ENCODE measurements at places on chromosomes 7 and 10. TPM values are rescaled to one million over a fixed set of nuclear protein-coding genes. Genes with fewer than 3 reads are reported as not detected.

DNA sequence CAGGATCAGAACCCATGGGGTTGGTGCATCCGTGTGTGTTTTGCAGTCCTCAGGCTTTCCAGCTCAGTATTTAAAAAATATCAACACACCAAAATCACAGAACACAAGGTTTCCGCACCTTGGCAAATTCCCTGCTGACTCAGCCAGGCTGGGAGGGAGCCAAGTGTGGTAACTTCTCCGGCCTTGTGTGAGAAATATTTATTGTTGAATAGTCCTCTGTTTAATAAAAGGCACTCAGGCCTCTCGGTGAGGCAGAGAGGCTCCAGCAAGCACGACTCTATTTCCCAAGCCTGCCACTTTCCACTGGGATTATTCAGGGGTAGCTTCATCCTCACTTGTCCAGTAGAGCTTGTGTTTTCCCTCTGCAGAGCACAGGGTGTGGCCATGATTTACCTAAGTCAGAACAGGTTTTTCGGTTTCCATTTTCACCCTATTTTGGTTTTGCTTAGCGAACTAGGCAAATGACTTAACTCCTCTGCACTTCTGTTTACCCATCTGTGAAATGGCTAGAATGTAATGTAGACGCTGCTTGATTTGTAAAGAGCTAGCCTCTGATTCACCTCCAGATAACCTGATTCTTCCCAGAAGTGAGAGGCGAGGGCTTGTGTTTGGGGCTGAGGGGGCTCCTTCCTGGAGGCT lies 13.0 kb upstream of the CHST15 start:
- no peak for DNase-seq

GRCh38 chr10:73915206-73915851 lies 4.4 kb downstream of the PLAU start:
- no peak for DNase-seq

GRCh38 chr7:132904209-132904608 lies 177.7 kb downstream of the CHCHD3 start:
- no peak for DNase-seq

The ACSM6 gene
- polyA plus RNA-seq, result not detected

The AOC1 gene
- 0.74 TPM for polyA plus RNA-seq

The BTBD16 gene
- polyA plus RNA-seq, result not detected

DNA sequence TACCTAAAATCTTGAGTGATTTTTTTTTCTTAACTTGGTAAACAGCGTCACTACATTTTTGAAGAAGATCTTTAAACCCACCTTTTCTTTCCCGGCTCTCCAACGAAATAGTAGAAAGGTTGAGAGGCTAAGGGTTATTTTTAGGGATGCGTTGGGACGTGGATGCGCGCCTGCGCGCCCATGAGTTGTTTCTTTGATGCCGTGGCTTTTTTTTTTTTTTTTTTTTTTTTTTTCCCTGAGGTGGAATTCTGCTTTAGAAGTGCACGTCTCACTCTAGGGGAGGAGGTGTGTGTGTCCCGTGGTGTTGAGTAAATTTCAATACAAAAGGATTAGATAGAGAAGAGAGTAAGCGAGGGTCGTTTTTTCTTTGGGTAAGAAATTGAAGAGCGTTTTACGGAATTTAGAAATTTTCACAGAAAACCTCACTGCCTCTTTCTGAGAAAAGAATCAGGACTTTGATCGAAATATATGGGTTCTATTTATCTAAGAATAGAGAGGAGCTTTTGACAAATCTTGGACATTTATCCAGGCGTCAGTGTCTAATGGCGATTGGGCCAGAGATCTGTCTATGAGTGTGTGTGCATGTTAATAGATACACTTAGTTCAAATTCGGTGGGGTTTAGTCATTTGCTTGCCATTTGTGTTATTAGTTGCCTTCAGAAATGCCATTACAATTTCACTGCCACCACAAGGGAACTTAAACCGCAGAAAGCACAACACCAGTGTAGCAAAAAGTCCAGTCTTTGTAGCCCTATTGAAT lies 1.2 kb upstream of the SP8 start:
- DNase-seq, result no peak

DNA sequence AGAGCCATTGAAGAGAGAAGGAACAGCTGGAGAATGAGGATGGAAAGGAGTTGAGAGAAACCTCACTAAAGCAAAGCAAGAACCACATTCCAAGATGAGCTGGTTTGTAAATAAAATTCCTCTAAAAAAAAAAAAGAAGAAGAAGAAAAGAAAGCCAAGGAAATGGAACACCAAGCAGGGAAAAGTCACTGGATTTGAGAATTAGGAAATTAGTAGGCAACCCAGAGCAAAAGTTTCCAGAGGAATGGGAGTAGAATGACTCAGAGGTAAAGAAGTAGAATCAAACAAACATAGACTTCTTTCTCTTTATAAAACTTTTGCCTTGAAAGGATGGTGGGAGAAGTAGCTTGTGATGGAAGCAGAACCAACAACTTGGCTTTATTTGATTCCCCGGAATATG lies 3.9 kb downstream of the CH25H start:
- DNase-seq, result no peak

The ARMS2 gene
- polyA plus RNA-seq, result not detected

GRCh38 chr10:60463746-60464145 lies 74.1 kb upstream of the ANK3 start:
- DNase-seq, result no peak

GRCh38 chr10:130040817-130041330 lies 69.8 kb downstream of the C10orf143 start:
- no peak for DNase-seq

The FAM25C gene
- polyA plus RNA-seq, result not detected

The TIMM23B gene
- 15.6 TPM for polyA plus RNA-seq

DNA sequence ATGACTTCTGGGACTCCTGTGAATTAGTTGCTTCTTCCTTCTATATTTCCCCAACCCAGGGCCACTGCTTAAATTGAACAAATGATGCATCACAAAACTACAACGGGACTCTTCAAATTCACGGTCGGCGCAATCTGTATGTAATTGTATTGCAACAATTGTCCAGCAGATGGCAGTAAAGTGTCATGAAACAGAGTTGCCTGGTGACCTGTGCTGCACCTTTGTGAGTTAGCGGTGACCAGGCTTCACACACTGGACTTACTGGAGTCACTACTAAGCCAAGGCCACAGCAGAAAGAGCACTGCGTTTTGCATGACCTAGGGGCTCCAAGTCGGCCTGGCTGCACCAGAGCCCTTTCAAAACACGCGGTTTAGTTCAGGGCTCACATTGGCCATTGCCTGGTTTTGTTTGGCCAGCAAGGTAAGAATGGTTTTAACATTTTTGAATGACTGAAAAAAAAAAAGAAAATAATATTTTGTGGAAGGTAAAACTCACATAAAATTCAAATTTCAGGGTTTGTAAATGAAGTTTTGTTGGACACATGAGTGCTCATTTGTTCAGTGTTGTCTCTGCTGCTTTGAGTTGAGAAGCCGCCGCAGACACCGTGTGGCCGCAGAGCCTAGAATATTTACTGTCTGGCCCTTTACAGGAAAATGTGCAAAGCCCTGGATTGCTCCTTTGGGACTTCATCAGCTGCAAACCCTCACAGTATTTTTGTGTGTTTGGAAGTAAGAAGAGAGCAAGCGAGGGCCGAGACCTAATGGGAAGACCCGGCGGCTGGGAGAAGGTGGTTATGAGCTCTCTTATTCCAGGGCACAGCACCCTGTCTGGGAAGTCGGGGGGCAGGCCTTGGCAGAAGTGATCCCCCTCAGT lies 23.2 kb upstream of the ZNF32 start:
- DNase-seq, result peak; percentile 81

DNA sequence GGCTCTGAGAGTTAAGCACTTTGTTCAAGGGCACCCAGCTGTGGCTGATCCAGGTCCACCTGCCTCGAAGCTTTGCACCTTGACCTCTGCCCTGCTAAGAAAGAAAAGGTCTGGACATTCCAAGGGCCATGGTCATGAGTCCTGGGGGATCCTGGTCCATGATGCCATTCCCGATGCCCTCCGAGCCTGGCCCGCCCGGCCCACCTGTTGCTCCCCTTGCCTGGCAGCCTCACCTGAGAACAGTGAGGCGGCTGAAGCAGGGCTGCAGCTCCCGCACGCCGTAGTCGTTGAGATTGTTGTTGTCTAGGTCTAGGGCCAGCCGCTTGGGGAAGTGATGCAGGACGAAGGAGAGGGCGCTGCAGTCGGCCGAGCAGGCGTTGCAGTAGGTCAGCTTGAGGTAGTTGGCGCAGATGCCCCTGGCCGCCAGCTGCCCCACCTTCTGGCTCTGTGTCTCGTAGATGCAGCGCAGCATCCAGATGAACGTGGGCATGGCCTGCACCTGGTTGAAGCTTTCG lies 27.5 kb downstream of the NOD1 start:
- DNase-seq, result no peak

The ZNF775 gene
- 3.4 TPM for polyA plus RNA-seq

The CYP3A7 gene
- polyA plus RNA-seq, result 0.40 TPM

DNA sequence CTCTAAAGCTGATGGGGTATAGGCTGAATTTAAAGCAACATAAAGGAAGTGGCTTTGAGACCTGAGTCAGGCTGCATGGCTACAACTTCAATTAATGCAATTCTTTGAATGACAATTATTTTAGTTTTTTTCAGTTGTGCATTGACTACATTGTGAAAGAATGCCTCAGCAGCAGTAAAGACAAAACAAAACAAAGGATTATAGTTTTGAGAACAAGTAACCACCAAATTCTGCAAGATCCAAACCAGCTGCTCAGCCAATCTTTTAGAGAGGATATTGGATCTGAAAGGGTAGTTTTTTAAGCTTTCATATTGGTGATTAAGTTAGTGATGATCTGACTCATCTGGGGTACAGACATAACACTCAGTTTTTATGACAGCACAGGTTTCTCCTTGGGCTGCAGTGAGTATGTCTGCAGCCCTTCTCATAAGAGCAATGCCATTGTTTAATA lies 40.6 kb upstream of the ABCA13 start:
- no peak for DNase-seq

- peak; percentile 8 for DNase-seq
Observed at GRCh38 chr10:50275650-50276235, 24.4 kb upstream of the ASAH2 start.

GRCh38 chr10:110547139-110547761 lies 20.2 kb upstream of the SMC3 start:
- DNase-seq, result peak; percentile 56

The DMBT1 gene
- polyA plus RNA-seq, result 0.01 TPM

The SEPTIN14 gene
- 0.29 TPM for polyA plus RNA-seq

- DNase-seq, result no peak
Observed at GRCh38 chr7:23157679-23158078, 24.2 kb upstream of the NUP42 start.

DNA sequence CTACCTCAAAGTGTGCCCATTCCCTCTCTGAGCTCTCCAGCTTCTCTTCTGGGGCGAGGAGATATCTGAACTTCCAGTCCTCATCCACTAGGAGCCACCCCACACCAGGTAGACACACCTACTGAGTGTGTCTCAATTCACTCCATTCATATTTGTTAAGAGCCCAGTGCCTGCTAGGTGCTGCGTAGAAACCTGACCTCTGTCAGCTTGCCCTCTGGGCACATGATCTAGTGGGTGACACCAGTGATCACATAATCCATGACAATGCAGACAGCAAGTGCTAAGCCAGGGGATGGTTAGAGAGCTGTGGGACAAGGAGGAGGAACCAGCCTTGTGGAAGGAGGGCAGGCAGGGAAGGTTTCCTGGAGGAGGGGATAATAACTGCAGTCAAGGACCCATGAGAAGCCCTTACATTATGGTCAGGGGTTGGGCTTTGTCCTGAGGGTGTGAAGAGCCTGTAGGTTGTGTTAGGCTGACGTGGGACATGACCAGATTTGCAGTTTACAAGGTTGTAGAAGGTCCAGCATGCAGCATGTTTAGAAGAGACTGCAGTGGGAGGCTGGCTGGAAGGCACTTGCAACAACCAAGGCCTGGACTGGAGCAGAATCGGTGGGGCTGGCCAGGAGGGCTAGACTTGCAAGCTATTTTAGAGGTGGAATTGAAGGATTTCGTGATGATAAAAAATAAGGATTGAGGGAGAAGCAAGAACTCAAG lies 81.8 kb downstream of the COL13A1 start:
- DNase-seq, result no peak

GRCh38 chr10:48799341-48800006 lies 114.8 kb downstream of the WDFY4 start:
- DNase-seq, result no peak

The BLNK gene
- 2.1 TPM for polyA plus RNA-seq

- no peak for DNase-seq
Observed at GRCh38 chr10:130898381-130898780, 413.1 kb downstream of the TCERG1L start.

The TDRD1 gene
- polyA plus RNA-seq, result 0.44 TPM

- DNase-seq, result no peak
Observed at GRCh38 chr7:25842201-25842733, 309.7 kb upstream of the NFE2L3 start.

The STOX1 gene
- 3.2 TPM for polyA plus RNA-seq

GRCh38 chr7:55128693-55129394 lies 110.0 kb downstream of the EGFR start:
- no peak for DNase-seq

DNA sequence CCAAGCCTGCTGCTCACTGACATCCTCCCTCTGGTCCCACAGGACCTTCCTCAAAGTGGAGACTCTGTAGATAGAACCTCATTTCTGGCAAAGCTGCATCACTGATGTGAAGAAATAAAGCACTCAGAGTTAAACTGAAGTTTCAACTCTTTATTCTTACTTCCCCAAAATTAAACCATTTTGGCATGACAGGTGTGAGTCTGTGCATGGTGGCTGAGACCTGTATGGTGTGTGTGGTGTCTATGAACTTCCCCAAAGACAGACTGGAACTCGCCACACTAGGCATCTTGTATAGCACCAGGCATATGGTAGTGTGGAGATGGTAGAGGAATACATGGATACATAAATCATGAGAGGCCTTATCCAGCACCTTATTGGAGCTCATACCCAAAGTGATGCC lies 6.6 kb upstream of the WDFY4 start:
- no peak for DNase-seq

GRCh38 chr10:98899018-98899417 lies 336.6 kb downstream of the HPSE2 start:
- DNase-seq, result no peak

DNA sequence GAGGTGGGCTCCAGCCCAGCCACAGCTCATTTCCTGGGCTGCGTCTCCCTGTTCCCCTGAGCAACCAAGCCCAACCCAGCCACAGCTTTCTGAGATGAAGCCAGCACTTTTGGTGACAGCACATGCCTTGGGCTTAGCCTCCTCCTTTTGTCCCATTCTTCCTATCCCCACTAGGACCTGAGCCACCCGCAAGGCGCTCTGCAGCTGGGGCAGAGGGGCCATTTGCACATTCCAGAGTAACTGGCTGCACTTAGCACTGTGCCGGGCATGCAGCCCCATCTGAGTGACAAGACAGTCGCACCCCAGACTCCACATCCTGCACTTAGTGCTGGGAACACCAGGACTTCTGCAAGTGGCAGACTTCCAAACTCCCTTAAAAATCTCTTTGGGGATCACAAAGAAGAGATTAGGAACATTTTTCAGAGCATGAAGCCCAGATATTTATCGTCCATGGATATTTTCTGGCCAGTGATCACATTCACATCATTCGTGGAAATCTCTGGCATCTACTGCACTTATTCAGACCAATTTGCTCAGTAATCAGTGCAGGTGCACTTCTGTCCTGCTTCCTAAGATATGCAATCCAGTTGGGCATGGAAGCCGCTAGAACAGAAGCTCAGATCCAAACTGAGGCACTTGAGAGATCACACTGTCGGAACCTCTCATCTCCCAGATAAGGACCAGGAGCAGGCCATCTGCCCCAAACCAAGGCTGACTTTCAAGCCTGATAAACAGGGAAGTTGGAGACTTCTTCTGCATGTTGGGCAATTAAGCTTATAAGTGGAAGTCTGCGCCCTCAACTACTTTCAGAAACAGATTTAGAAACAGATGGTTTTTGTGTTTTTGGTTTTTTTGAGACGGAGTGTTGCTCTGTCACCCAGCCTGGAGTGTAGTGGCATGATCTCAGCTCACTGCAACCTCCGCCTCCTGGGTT lies 26.4 kb downstream of the CHST15 start:
- peak; percentile 65 for DNase-seq

Measured in muscle of arm (tissue), 14 donors.